ENCODE measurements at places on chromosomes 4 and X. TPM values are rescaled to one million over a fixed set of nuclear protein-coding genes. Genes with fewer than 3 reads are reported as not detected.

SPANXB1 gene
- total RNA-seq = not detected

PAGE1 gene
- not detected for total RNA-seq

GSX2 gene
- not detected for total RNA-seq

SPANXD gene
- total RNA-seq = not detected

DNA sequence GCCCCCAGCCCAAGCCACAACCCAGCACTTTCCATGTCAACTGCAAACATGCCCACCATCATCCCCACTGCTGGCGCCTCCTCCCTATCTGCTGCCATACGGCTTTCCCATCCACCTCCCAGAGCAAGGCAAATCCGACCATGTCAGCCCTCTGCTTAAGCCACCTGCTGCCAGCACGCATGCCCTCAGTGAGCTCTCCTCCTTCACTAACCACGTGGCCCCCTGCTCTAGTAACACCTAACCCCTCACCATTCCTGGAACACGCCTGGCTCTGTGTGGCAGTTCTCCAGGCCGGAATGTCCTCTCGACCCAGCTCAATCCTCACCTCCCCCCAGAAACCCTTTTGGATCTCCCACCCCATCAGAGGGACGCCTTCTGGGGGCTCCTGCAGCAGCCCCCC lies 17.4 kb downstream of the BCAP31 start:
- no peak for DNase-seq

DNA sequence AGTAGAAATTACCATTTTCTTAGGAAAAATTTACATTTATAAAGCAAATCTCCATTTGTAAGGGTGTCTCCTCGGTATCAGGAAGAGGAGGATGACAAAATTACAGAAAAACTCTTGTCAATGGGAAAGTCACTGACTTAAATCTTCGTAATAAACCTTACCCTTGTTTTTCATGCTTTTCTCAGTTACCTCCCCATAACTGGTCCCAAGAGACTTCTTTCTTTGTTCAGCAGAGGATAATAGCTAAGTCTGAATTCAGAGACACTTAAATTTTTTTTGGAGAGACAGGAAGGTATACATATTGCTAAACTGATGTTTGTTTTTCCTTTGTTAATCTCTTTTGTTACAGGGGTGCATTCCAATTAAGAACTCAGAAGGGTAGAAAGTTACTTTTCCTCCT lies 125.5 kb upstream of the JADE1 start:
- DNase-seq = no peak

DNA sequence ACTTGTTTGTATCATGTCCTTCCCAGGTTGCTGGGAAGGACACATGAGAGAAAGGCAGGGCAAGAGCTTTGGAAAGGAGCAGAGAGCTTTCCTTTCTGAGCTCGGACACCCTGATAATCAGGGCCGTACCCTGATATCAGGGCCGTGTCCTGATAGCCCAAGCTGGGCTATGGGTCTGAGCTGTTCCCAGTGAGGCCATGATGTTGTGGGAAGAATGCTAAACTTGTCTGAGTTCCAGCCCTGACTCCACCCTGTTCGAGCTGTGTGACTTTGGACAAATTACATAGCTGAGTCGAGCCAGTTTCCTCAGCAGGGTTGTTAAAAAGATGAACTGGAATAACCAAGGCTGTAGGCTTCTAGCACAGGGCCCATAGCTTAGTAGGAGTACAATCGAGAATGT lies 3.3 kb upstream of the CXCR3 start:
- no peak for DNase-seq

DNA sequence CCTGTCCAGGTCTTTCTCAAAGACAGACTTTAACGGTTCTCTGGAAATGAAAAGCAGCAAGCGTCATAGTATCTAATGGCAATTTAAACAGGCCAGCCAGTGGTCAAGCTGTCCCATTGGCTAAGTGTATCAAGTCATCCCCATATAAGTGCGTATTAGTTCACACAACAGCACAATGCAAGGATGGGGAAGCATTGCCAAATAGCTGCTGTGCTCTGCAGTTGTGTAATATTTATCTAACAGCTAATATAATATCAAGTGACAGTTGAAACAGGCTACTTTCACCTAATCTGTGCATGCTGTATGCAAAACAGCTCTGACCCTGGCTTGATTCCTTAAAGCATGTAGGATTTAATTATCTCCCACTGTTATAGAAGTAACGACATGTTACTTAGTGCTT lies 134.8 kb upstream of the PPARGC1A start:
- no peak for DNase-seq

GRCh38 chr4:87236861-87237260 lies 16.4 kb upstream of the KLHL8 start:
- no peak for DNase-seq

GRCh38 chr4:2253160-2254084 lies 8.5 kb downstream of the MXD4 start:
- DNase-seq = peak; percentile 2

GRCh38 chrX:96861218-96861617 lies 22.5 kb upstream of the RPA4 start:
- no peak for DNase-seq

- DNase-seq = no peak
These were observed 90.2 kb downstream of the ARHGAP10 start for GRCh38 chr4:147822128-147822527.

DNA sequence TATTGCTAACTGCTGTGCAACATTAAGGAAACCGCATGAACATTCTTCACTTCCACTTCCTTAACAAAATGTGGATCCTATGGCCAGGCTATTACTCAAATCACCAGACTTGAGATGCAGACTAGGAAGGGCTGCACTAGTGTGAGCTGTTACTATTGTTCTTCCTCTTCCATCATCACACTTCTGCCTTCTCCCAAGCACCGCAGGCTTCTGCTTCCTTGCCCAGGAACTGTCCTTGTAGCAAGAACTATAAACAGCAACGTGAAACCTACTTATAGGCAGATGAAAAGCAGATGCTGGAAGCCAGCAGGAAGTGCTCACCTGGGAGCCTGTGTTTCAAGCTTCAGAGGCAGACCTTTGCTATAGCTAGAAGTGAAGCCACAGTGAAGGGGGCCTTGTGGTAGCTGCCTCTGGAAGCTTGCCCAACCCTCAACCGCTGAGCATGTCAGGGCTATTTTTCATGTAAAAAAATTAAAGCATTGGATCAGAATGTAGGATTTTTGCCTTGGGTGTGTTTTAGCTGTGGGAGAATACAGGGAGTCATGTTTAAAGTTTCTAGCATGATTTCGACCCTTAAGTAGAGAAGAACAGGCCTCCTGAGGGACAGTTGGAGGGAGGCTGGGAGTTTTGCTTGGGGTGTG lies 43.9 kb downstream of the CLNK start:
- no peak for DNase-seq

DNA sequence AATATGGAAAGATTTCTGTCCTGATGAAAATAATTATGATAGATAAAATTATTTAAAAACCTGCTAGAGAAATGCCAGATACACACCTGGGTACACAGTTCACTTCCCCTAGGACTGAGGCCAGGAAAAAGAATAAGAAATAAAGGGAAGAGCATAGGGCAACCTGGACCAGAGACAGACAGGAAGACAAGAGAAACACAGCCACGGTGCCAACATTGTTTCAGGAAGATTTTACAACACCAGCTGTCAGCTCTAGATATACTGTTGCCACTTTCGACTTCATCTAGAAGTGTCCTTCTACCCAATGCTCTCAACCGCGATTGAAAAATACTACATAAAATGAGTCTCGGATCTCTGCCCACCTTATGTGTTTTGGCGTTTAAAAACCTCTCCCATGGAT lies 128.5 kb downstream of the MAML3 start:
- DNase-seq = no peak

DNA sequence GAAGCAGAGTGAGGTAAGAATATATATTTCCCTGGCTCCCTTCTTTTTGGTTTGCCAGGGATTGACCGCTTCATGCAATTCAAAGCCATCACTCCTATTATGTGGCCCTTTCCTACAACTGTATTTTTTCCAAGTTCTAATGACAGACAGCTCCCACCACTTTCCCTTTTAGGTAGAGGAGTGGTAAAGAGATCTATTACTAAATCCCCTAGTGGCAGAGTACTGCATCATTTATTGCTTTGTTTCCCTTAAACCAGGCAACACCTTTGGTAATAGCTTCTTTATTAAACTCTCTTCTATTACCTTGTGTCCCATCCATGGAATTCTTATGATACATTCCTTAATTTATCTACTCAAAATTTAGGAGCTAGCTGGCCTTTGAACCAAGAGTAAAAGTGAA lies 90.7 kb downstream of the CNOT6L start:
- DNase-seq = no peak

GRCh38 chr4:24472514-24473308 lies 111.6 kb downstream of the DHX15 start:
- DNase-seq = peak; percentile 52

DNA sequence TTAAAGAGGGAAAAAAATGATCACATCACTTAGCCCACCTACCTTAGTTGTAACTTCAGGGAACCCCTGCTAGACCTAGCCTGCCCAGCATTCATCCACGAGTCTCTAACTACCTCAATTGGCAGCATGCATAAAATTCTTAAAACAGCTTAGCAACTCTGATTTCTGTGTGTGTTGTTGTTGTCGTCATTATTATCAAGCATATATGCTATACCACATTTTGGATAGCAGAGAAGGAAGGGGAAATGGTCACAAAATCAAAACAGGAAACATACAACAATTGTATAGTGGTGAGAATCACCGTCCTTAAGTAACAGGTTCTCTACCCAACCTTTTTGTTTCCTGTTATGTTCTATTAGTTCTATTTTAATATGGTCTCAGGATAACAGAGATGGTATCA lies 2.7 kb upstream of the ACOT9 start:
- DNase-seq = no peak

DNA sequence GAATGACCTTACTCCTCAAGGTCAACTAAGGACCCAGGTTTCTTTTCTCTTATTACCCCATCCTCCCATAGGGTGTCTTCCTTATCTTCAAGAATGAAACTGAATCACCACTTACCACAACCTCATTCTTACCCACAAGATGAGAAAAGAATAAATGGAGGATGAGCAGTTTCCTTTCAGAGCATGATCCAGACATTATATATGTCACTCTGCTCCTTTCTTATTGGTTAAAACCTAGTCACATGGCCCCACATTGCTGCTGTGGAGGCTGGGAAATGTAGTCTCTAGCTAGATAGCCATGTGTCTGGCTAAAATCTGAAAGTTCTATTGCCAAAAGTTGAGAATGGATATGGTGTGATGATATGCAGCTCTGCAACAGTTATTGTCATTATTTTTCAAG lies 62.4 kb upstream of the RAI2 start:
- DNase-seq = no peak

DNA sequence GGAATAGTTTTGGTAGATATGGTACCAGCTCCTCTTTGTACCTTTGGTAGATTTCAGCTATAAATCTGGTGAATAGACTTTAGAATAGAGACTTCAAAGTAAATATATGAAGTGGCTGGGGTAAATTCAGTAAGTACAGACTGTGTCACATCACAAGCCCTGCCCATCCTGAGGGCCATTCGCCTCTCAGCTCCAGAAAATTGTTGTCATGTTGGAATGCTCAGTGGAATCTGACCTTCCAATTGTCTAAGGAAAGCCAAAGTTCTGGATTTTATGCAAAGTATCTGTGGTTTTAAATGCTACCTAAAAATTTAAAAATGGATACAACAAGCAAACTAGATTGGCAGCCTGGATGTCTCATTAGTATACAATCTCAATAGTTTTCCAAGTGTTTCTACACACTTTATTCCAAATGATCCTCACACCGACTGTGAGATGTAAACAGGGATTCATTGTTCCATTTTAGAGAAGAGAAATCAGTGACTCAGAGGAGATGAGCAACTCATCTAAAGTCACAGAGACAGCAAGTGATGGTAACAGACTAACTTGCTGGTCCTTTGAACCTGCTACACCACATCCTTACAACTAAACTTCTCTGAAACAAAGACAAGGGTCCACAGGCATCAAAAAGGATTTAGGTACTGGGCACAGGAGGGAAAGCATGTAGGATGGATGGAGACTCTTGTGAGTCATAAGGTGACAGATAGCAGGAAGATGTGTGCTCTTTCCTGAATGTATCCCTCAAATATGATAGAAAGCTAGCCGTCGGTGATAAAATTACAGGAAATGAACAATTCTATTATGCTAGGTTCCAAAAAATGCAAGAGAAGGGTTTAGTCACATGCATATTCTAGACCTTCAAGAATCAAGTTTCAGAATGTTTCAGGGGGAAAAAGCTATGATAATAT lies 127.3 kb downstream of the ATP10D start:
- DNase-seq = no peak

Data from T-helper 17 cell (primary cell).